ENCODE measurements at places on chromosomes 2 and 18. TPM values are rescaled to one million over a fixed set of nuclear protein-coding genes. Genes with fewer than 3 reads are reported as not detected.

The LHCGR gene
- 1.9 TPM for total RNA-seq

The TMEM37 gene
- not detected for total RNA-seq

The TUBA4B gene
- total RNA-seq: not detected

The PID1 gene
- 61.0 TPM for total RNA-seq

The POU3F3 gene
- 25.6 TPM for total RNA-seq

The BCL2 gene
- 31.4 TPM for total RNA-seq

The TNS1 gene
- total RNA-seq: 825 TPM

The LYPD6 gene
- 2.0 TPM for total RNA-seq

The ASPRV1 gene
- total RNA-seq: 1.3 TPM

The TPRKB gene
- total RNA-seq: 30.7 TPM

The GPR35 gene
- total RNA-seq: 2.3 TPM

The PRKD3 gene
- 38.2 TPM for total RNA-seq

The MOGAT1 gene
- not detected for total RNA-seq

The RASGRP3 gene
- 6.9 TPM for total RNA-seq

The CEP76 gene
- total RNA-seq: 8.3 TPM

The ALPP gene
- not detected for total RNA-seq

The MEP1B gene
- not detected for total RNA-seq

The SLC14A1 gene
- total RNA-seq: 2.3 TPM

The SIX2 gene
- total RNA-seq: not detected

The MFSD2B gene
- total RNA-seq: not detected

The CYTIP gene
- 3.6 TPM for total RNA-seq

The CMPK2 gene
- total RNA-seq: 3.1 TPM

The NAT8 gene
- not detected for total RNA-seq

The ACOXL gene
- not detected for total RNA-seq

The NGEF gene
- not detected for total RNA-seq

The MALL gene
- total RNA-seq: 28.3 TPM

The DSC2 gene
- total RNA-seq: 4.0 TPM

The TACR1 gene
- total RNA-seq: 3.4 TPM

The NYAP2 gene
- total RNA-seq: not detected

The PSMA8 gene
- total RNA-seq: not detected

The DAPL1 gene
- not detected for total RNA-seq

The EFR3B gene
- total RNA-seq: 2.4 TPM

The NEU4 gene
- not detected for total RNA-seq

The SLC5A7 gene
- total RNA-seq: 2.3 TPM

The LOXHD1 gene
- 0.27 TPM for total RNA-seq

The PKP4 gene
- total RNA-seq: 111 TPM

The GREB1L gene
- total RNA-seq: 7.4 TPM

The DSC1 gene
- not detected for total RNA-seq

The SERPINB2 gene
- 1.2 TPM for total RNA-seq

The AKAIN1 gene
- not detected for total RNA-seq

The STEAP3 gene
- 10.6 TPM for total RNA-seq

The FHOD3 gene
- 25.4 TPM for total RNA-seq

The STPG4 gene
- not detected for total RNA-seq

The RAB6D gene
- total RNA-seq: not detected

The GAL3ST2 gene
- 0.40 TPM for total RNA-seq

The OTOS gene
- not detected for total RNA-seq

The LINC00305 gene
- total RNA-seq: not detected

The KCNIP3 gene
- total RNA-seq: 41.4 TPM

The GALNT5 gene
- total RNA-seq: 0.13 TPM

The USP34 gene
- 210 TPM for total RNA-seq

The ITM2C gene
- total RNA-seq: 70.2 TPM

The GCKR gene
- total RNA-seq: 0.58 TPM

The SRD5A2 gene
- not detected for total RNA-seq

The KIAA2012 gene
- not detected for total RNA-seq

The SMYD1 gene
- 15.2 TPM for total RNA-seq

The TNFAIP6 gene
- 3.4 TPM for total RNA-seq

The TMEM247 gene
- total RNA-seq: not detected

Data from gastroesophageal sphincter (tissue), 4 donors.